ENCODE measurements at places on chromosomes 16 and 17.
A peak's percentile ranks its signal among the peaks of the same experiment; 100 is the strongest.

- no peak for DNase-seq
Observed at GRCh38 chr16:6852643-6853225, 479.9 kb upstream of the RBFOX1 start.

- DNase-seq: no peak
Observed at GRCh38 chr16:53043428-53043831, 9.3 kb downstream of the CHD9NB start.

DNA sequence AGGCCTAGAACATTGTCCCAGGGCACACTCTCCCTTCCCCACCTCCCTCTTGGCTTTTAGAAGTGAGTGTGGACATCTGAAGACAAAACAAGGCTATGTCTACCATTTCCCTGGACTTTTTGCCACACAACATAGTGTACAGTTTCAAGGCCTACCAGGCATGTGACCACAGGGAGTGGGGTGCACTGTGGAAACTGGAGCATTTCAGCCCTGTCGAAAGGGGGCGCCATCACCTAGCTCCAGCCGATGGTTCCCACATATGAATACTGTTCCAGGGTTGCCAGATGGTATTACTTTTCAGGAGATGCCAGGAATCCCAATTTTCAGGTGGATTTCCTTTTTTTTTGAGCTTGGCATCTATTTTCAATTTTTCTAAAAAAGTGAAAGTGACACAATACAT lies 140.7 kb downstream of the KATNIP start:
- DNase-seq: no peak

DNA sequence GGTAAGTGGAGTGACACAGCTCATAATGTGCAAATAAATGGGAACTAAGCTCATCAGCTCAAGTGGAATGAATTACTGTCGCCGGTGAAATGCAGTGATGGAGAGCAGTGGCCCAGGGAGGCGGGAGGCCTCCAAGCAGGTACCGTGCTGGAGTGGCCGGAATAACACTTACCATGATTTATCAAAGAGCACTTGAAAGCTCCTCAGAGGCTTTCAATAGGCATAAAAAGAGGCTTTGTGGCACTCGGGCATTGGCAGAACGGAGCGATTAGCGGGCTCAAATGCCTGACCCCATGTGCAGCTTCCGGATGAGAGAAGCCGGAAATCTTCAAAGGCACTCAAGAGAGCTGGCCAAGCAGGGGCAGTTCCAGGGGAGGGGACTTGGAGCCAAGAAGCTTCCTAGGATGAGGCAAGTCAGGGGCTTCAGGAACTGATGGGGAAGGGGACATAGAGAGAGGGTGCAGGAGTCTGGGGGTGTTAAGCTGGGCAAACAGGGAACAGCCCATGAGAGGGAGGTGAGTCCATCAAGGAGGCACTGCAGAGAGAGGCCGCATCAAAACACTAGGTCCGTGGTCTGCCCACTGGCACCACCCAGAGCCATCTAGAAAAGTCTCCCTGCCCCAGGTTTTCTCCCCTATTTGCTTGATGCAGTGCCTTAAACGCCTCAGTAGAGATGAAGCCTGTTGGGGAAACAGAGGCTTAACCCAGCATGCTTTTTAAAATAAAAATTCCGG lies 144.0 kb upstream of the IRX6 start:
- DNase-seq: peak; percentile 70

GRCh38 chr17:78731904-78732303 lies 50.2 kb downstream of the CYTH1 start:
- no peak for DNase-seq

DNA sequence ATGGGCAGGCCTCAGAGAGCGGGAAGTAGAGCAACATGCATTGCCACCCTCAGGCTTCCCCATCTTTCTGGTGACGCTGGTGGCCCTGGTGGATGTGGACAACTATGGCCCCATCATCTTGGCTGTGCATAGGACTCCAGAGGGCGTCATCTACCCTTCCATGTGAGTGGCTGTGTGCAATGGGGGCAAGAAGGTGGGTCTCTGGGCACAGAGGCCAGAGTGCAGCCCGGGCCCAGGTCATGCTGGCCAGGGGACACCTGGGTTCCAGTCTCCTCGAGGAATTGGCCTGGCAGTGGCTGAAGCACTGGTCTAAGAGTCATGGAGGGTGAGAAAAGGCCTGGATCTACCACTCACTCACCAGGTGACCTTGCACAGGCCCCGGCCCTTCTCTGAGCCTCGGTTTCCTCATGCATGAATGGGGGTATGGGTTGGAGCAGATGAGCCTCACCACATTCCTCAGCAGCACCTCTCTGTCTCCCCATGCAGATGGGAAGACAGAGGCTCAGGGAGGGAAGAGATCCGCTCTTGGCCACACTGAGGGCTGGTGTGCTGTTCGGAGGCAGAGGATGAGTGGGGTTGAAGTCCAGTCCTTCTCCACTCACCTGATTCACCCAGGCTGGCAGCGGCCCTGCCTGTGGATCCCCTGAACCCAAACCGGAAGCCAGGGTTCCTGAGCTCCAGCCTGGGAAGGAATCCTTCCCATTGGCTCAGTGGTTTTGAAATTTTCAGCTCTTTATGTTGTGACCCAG lies 7.2 kb upstream of the ADGRG3 start:
- no peak for DNase-seq

DNA sequence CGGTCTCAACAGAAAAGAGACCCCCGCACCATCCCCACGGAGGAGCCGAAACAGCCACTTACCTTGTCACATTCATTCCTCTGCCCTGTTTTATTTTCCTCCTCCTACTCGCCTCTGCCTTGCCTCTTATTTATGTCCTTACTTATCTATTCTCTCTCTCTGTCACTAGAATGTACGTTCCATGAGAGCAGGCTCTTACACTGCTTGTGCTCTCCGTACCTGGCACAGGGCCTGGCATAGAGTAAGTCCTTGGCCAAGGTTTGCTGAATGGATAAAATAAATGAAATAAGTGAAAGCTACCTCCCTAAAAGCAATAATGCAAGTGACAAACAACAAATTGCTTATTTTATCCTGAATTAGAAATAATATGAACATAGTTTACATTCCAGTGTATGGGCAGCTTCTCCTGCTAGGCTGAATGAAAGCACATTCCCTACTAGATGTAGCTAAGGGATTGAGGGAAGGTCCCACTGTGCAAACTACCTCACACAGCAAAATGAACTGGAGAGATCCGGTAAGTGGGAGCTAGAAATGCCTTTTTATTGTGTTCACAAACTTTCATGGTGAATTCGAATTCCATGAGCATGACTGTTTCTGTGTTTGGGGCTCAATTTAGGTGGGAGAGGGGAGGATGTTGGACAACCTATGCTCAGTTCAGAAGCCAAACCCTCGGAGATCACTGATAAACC lies 173.1 kb downstream of the PARN start:
- no peak for DNase-seq

GRCh38 chr17:58224315-58224714 lies 5.3 kb upstream of the MKS1 start:
- no peak for DNase-seq

DNA sequence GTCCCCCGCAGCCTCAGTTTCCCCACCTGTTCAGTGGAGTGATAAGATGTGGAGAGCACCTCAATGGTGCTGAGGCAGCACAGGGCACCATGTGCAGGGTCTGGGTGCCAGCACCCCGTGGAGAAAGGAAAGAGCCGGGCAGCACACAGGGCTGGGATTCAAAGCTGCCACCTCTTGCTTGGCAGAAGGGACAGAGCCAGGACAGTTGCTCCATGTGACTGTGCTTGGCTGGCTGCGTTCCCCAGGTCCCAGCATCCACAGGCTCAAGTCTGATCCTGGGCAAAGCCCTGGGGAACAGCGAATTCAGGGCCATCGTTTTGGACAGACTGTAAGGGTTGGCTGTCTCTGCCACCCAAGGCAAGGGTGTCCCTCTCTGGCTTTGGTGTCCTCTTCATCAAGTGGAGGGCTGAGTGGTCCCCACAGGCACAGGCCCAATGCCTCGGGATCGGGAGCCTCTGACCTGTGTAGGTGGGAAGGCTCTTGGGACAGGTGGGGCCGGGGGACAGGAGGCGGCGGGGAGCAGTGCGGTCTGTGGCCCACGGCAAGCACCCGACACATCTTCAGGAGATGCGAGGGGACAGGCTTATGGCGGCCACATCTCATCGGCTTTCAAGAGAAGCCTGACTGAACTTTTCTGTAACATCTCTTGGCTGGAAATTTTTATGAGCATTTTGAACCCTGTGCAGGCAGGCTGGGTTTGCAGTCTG lies 8.5 kb downstream of the ZNF469 start:
- no peak for DNase-seq

DNA sequence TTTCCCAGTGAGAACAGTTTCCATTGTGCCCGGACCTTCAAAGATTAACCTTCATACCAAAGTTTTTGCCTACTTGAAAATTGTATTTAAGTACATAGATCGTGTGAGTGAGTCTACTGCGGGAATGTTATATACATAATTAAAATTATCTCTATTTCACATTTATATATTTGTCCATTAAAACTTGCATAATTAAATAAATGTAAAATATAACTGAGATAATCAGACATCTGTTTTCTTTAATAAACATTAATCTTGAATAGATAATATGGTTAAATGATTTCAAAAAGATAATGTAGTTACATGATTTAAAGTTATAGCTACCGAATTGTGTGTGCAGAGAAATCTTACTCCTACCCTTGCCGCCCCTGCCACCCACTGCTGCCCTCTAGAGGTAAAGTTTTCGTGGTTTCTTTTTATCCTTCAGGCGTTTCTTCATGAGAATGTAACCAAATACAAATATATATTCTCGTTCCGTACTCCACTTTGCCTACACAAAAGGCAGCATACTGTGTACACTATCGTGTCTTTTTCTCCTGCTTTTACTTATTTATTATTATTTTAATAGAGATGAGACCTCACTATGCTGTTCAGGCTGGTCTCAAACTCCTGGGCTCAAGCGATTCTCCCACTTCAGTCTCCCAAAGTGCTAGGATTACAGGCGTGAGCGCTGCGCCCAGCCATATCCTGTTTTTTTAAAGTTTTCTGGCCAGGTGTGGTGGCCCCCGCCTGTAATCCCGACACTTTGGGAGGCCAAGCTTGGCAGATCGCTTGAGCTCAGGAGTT lies 35.6 kb downstream of the RPA1 start:
- peak; percentile 39 for DNase-seq

DNA sequence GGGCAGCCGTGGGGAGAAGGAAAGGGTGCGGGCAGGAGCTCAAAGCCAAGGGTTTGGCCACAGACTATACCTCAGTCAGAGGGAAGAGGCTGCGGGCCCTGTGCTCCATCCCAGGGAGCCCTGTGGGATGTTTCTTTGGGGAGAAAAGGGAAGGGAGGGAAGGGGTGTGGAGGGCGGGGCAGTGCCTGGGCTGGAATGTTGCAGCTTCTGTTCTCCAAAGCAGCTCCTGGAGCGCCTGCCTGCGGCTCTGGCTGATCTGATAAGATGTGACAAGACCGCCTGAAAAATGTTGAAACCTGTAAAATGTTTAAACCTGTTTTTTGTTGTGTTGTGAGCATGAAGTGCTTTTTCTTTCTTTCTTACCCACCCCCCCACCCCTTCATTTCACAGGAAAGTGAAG lies 32.8 kb downstream of the WNT3 start:
- DNase-seq: no peak

GRCh38 chr17:8893621-8894201 lies 26.2 kb upstream of the PIK3R6 start:
- no peak for DNase-seq

GRCh38 chr17:5532581-5532980 lies 46.2 kb downstream of the MIS12 start:
- DNase-seq: no peak

GRCh38 chr17:71764505-71764904 lies 356.3 kb upstream of the SOX9 start:
- DNase-seq: no peak

GRCh38 chr17:51341457-51341856 lies 81.1 kb downstream of the UTP18 start:
- DNase-seq: no peak

- DNase-seq: no peak
Observed at GRCh38 chr16:54526916-54527315, 240.3 kb upstream of the IRX3 start.

- peak; percentile 32 for DNase-seq
Observed at GRCh38 chr16:2777903-2778629, 986 bp upstream of the ELOB start.

GRCh38 chr17:76474238-76474637 lies 6.8 kb downstream of the AANAT start:
- DNase-seq: no peak

DNA sequence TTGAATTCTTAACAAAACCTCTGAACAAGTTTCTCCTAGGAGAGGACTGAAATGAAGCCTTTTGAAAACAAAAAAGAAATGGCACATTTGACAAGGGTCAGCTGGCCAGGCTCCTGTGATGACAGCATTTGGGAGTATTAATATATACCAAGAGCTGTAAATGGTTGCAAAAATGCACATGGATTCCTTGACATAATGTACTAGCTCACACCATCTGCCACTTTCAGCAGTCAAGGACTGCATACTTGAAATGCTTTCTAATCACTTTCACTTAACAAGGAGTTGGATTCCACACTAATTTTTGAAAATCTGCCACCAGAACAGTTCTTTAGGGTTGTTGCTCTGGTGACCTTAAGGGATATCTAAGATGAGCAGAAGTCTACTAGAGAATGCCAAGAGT lies 236.7 kb upstream of the TOX3 start:
- no peak for DNase-seq
